IPS-NIHi11 (cell line): ENCODE measurements at places on chromosomes 4 and X.

DNA sequence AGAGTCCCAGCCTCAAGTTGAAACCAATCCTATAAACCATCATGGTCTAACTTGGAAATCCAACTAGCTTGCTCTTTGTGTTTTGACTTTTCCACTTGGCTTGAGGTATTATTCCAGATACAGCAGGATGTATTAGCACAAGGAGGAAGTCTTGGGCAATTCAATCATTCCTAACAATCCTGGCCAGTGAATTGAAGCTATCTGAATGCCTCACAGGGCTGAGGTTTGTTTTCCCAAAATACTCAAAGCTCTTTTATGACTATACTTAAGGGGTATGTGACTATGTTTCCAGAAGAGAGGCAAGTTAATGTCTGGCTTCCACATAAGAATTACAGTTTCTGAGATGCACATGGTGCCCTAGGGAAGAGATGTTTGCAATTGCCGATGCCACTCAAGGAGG lies 66.8 kb upstream of the SH3RF1 start:
- DNase-seq = no peak

DNA sequence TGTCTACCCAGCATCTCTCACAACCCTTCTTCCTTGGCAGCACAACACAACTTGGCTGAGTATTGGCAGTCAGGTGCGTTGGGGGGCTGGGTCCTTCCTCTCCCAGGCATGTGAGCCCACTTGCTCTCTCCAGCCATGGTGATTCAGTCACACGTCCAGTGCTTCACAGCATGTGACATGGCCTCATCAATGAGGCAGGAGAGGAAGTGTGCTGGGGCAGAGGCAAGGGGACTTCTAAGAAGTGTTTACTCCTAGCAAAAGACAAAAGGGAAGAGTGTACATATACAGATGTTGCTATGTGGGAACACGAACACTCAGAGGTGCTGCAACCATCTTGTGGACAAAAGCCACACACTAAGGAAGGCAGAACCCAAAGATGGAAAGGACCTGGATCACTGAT lies 380.8 kb downstream of the FBXW7 start:
- no peak for DNase-seq

- DNase-seq = no peak
Observed at GRCh38 chr4:84958434-84958833, 8.1 kb downstream of the WDFY3 start.

DNA sequence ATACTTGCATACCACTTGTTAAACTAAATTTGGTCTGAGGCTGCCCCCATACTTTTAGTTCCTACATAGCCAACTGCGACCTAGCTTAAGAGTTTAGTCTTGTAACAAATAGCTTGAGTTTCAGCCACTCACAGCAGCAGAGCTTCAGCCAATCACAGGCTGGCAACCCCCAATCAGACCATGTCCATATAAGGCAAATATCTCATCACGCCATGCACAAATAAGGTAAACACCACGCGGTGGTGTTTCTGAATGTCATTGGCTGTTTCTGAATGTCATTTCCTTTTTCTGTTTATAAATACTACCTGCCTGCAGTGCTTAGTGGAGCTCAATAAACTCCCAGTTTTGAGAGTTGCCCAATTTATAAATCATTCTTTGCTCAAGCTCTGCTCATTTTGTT lies 143.1 kb upstream of the MAD2L1 start:
- peak; percentile 30 for DNase-seq

DNA sequence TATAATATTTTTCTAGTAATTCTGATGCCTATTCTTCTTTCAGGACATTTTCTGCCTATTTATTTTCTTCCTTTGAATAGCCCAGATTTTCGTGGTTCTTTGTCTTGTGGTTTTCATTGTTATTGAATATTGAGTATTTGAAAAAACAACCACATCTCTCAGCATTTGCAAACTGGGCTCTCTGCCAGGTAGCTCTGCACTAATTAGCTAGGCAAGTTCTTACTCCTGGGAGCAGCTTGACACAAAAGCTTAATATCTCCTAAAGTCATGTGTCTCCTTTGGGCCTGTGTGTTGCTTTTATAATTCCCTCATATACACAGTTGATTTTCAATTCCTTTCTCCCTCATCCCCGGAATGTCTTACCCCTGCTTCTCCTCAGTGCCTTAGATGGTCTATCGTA lies 413.5 kb upstream of the GRIA3 start:
- no peak for DNase-seq

- no peak for DNase-seq
Observed at GRCh38 chr4:35164063-35164462, 1080.3 kb downstream of the ARAP2 start.

DNA sequence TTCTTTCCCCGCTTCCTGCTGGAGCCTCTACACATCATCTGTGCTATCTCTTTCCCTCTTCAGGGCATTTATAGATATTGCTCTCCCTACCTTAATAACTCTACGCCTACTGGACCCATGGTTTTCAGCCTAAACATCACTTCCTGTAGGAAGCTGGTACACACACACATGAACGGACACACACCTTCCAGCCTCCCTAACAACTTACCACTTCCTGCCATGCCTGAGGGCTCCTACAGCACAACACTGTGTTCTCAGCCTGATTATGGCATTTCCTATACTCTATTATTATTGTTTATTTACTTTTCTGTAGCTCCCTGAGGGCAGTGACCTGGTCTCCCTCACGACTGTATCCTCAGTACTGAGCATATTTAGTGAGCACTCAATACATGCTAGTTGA lies 163.6 kb upstream of the MAP3K15 start:
- DNase-seq = no peak

- DNase-seq = no peak
Observed at GRCh38 chr4:154838155-154838554, 57.1 kb downstream of the RBM46 start.

- no peak for DNase-seq
Observed at GRCh38 chr4:119210775-119211174, 1.7 kb upstream of the USP53 start.

DNA sequence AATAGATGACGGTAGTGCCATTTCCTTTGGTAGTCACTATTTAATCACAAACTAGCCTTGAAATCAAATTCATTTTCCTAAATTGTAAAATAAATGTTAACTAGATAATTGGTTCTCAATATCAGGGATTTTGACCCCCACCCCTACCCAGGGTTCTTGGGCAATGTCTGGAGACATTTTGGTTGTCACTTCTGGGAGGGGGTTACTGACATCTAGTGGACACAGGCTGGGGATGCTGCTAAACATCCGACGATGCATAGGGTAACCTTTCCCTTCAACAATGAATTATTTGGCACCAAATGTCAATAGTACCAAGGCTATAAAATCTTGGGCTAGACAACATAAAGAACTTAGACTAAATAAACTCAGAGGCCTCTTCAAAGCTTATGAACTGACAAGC lies 285.8 kb upstream of the TRPC5 start:
- peak; percentile 15 for DNase-seq

DNA sequence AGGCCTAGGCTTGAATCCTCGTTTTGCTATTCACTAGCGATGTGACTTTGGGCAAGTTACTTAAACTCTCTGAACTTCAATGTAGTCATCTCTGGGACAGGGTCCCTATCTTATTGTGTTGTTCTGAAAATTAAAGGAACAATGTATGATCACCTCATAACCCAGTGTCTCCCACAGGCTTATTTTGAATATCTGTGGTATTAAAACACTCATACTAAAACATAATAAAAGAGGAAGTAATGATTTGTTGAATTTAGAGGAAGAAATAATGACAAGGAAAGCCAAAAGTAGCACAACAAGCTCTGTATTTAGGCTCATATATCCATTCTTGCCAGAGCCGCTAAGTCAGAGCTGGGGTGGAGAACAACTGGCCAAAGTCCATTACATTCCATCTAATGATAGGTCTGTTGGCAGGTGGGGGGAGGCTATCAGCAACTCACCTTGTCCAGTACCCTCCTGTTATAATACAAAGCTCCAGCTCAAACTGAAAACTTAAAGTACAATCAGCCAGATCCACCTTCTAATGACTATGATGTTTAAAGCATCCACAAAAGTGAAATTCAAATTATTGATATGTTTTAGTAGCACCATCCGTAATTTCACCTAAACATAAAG lies 64.5 kb upstream of the LSM6 start:
- DNase-seq = no peak

DNA sequence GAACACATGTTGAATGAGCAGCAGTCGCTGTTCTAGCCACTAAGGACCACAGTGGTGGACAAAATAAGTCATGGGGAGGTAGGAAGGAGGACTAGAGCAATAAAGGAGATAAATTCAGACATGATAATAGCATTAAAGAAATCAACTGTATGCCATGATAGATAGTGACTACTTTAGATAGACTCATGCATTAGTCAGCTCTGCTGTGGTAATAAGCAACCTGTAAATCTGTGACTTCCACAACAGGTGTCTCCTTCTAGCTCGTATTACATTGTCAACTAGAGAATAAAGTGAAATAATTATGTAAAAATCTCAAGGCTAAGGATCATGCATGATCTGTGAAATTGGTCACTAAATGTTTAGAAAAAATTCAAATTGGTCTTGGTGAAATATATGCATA lies 77.9 kb downstream of the WWC2 start:
- DNase-seq = no peak

DNA sequence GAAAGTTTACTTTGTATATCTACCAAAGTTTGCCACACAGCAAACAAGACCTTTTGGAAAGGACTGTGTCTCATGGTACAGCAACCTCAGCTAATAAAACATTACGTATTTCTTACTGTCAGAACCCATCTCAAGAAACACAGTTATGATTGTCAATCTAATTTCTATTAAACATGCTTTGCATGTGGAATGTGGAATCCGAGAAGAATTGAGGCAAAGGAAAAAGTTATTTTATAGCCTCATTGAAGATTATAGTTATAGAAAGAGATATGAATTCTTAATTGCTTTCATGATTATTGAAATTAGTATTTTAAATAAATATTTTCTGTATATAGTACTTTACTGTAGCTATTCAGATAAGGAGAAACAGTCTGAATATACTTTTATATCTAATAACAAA lies 5.4 kb downstream of the PCDH7 start:
- no peak for DNase-seq

GRCh38 chrX:18927558-18927957 lies 56.4 kb downstream of the PHKA2 start:
- DNase-seq = no peak

- DNase-seq = no peak
Observed at GRCh38 chr4:63315651-63316050, 1093.6 kb downstream of the TECRL start.

- DNase-seq = no peak
Observed at GRCh38 chrX:104183685-104184084, 17.4 kb downstream of the FAM199X start.

DNA sequence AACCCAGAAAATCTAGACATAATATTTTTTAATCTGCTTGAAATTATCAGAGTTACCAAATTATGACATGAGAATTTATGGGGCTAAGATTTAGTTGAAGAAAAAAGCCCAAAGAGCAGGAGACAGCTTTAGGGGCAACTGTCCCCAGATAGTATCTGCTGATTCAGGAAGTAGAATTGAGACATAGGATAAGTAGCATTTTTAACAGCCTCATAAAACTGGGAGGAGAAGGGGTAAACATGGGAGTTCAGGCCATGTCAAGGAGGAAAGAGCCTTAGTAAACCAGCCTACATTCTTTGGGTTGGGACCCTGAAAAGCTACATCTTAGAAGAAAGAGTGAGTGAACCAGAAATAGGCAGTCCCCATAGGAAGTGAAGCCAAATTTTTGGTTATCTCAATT lies 9.7 kb upstream of the RAB28 start:
- DNase-seq = no peak

- no peak for DNase-seq
Observed at GRCh38 chrX:580030-580429, 50.6 kb upstream of the SHOX start.

GRCh38 chr4:622071-622995 lies 3.0 kb upstream of the PDE6B start:
- no peak for DNase-seq

- DNase-seq = no peak
Observed at GRCh38 chr4:141416219-141416618, 195.5 kb downstream of the ZNF330 start.

- DNase-seq = no peak
Observed at GRCh38 chr4:159400558-159401225, 297.8 kb downstream of the RAPGEF2 start.

GRCh38 chrX:38750551-38750950 lies 50.7 kb upstream of the MID1IP1 start:
- no peak for DNase-seq

GRCh38 chr4:163895378-163896005 lies 401.0 kb downstream of the TMA16 start:
- no peak for DNase-seq

GRCh38 chr4:154049457-154050181 lies 260.7 kb upstream of the SFRP2 start:
- peak; percentile 76 for DNase-seq

GRCh38 chr4:166293556-166293955 lies 420.5 kb downstream of the TLL1 start:
- DNase-seq = no peak

DNA sequence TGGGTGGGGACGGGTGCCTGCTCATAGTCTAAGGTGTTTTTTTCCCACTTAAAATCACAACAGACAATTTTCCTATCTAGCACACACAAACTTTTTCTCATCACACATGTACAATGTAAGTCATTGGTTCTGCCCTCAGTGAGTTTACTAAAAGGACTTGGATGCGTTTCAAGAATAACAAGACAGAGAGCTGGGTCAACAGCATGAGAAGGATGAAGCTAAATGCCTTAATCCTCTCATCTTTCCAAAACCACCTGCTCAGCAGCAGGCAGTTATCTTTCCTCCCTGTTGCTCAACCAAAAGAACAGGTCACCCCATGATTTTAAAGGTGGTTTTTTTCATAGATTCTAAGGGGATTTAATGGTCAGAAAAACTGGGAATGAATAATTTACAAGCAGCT lies 40.1 kb downstream of the OFD1 start:
- DNase-seq = no peak

GRCh38 chrX:4225086-4225485 lies 511.6 kb upstream of the PRKX start:
- DNase-seq = no peak

DNA sequence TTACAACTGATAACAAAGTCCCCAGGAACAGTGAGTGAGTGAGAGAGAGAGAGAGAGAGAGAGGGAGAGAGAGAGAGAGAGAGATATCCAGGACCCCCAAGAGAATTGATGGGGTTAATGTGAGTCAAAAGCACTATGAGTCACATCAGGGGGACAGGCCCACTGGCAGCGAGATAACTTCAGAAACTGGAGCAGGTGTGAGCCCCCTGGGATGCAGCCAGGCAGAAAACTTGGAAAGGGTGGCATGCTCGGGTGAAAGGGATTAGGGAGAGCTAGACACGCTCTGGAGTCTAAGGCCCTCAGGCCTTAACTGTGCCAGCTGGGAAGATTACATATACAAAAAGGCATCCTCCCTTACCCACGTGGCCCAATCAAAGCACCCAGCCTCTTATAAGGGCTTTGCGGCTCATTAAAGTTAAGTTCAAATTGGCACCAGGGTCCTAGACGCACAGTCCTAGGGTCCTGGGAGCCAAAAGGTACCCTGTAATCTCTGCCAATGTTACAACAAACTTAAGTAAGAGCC lies 841 bp downstream of the ACOT9 start:
- peak; percentile 24 for DNase-seq

GRCh38 chrX:151871244-151871643 lies 41.4 kb upstream of the MAGEA4 start:
- DNase-seq = no peak
